ENCODE measurements at places on chromosomes 7 and 10. TPM values are rescaled to one million over a fixed set of nuclear protein-coding genes. Genes with fewer than 3 reads are reported as not detected.

Gene GFRA1
- total RNA-seq: 19.8 TPM

Gene GPR15LG
- total RNA-seq: 3.4 TPM

Gene CRYGN
- not detected for total RNA-seq

Gene DIP2C
- total RNA-seq: 1.3 TPM

Gene CLCN1
- total RNA-seq: not detected

Gene CH25H
- not detected for total RNA-seq

Gene FAM25G
- not detected for total RNA-seq

Gene TRIM50
- total RNA-seq: not detected

Gene CPA2
- not detected for total RNA-seq

Gene OR2A7
- 1.7 TPM for total RNA-seq

Gene CFAP43
- 0.48 TPM for total RNA-seq

Gene CDC123
- 108 TPM for total RNA-seq

Gene VPS41
- 34.0 TPM for total RNA-seq

Gene ATG9B
- not detected for total RNA-seq

Gene CYP26C1
- 0.24 TPM for total RNA-seq

Gene AKR1C1
- total RNA-seq: 152 TPM

Gene IFIT1B
- total RNA-seq: not detected

Gene RNF133
- total RNA-seq: not detected

Gene PTCD1
- total RNA-seq: 13.4 TPM

Gene PRPS1L1
- total RNA-seq: not detected

Gene OPALIN
- total RNA-seq: not detected

Gene HHEX
- total RNA-seq: 0.43 TPM

Gene NKX2-3
- not detected for total RNA-seq

Gene TDRD1
- total RNA-seq: 1.4 TPM

Gene GTPBP10
- total RNA-seq: 20.0 TPM

Gene PTF1A
- not detected for total RNA-seq

Gene LRRD1
- total RNA-seq: not detected

Gene CCDC172
- total RNA-seq: not detected
